ENCODE measurements at places on chromosomes 3 and 15.
A peak's percentile ranks its signal among the peaks of the same experiment; 100 is the strongest.

- no peak for DNase-seq
These were observed 57.3 kb upstream of the SLC24A5 start for GRCh38 chr15:48063411-48063985.

GRCh38 chr3:189369636-189370035 is 197.9 kb downstream of the TPRG1 start:
- DNase-seq, result no peak

DNA sequence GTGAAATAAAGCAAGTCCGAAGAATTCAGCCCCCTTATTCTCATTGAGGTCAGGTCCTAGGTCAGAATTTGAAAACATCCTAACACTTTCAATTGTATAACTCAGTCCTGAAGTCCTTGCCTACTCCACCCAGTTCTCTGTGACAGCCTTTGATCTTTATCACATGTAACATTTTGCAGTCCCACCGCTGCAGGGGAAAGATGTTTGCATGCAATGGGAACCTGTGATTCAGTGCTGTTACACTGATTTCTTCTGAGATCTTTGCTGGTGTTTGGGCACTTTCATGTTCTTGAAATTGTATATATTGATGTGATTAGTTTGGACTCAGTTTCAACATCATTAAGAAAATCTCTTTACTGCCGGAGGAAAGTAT is 18.0 kb upstream of the SECISBP2L start:
- no peak for DNase-seq

GRCh38 chr3:160280836-160281235 is 55.6 kb downstream of the C3orf80 start:
- DNase-seq, result no peak

GRCh38 chr3:30597131-30597768 is 9.2 kb upstream of the TGFBR2 start:
- peak; percentile 61 for DNase-seq

GRCh38 chr3:178048768-178049167 is 487.5 kb upstream of the KCNMB2 start:
- DNase-seq, result no peak

Data from COLO829 (cell line).